Left colon (tissue), 2 donors: ENCODE measurements at places on chromosomes 13 and 19. TPM values are rescaled to one million over a fixed set of nuclear protein-coding genes. Genes with fewer than 3 reads are reported as not detected.

Gene NCR1
- not detected for total RNA-seq

Gene GAPDHS
- not detected for total RNA-seq

Gene UGGT2
- total RNA-seq: 17.2 TPM

Gene BAX
- total RNA-seq: 128 TPM

Gene MUC16
- under 0.01 TPM for total RNA-seq

Gene ZBTB7A
- total RNA-seq: 110 TPM

Gene GFY
- not detected for total RNA-seq

DNA sequence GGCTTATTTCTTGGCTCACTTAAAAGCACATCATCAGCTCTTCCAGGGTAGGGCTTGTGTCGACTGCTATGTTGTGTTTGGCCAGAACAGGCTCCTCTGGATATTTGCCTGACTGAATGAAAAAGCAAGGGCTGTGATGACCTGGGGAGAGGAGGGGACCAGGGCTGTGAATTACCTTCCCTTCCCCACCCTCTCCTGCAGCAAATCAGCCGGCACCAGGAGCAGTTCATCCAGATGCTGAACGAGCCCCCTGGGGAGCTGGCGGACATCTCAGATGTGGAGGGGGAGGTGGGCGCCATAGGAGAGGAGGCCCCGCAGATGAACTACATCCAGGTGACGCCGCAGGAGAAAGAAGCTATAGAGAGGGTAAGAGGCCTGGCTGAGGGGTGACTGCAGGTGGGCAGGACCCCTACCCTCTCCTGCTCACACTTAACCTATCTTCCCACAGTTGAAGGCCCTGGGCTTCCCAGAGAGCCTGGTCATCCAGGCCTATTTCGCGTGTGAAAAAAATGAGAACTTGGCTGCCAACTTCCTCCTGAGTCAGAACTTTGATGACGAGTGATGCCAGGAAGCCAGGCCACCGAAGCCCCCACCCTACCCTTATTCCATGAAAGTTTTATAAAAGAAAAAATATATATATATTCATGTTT is 4.4 kb downstream of the GADD45GIP1 start:
- DNase-seq: no peak

- no peak for DNase-seq
These were observed 18.4 kb downstream of the SPATA13 start for GRCh38 chr13:24178847-24179485.

DNA sequence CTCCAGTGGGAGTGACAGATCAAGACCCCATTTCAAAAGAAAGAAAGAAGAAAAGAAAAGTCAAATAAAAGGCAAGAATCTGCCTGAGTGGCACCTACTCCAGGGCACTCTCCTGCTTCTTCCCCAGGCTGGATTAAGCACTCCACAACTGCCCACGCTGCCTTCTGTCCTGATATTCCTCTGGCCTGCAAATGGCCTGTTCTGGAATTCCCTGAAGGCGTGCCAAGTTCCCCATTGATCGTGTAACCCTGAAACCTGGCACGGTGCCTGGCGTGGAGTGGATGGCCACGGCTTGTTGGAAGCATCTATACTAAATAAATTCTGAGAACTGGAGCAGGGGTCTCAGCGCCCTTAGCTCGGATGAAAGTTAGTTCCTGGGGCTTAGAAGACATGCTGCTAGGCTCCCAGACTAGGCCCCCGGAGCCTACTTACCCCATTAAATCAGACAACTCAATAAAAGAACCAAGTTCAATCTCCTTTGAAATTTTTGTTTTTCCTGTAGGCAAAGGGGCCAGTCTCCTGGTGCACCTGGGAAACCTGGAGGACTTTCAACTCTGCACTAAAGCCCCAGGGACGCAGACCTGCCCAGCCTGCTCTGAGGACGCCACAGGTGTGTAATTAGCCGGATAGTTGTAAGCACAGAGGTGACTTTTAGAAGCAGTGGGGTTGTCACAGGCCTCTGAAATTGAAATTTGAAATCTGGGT is 21.9 kb downstream of the ANKRD27 start:
- DNase-seq: peak; percentile 75

DNA sequence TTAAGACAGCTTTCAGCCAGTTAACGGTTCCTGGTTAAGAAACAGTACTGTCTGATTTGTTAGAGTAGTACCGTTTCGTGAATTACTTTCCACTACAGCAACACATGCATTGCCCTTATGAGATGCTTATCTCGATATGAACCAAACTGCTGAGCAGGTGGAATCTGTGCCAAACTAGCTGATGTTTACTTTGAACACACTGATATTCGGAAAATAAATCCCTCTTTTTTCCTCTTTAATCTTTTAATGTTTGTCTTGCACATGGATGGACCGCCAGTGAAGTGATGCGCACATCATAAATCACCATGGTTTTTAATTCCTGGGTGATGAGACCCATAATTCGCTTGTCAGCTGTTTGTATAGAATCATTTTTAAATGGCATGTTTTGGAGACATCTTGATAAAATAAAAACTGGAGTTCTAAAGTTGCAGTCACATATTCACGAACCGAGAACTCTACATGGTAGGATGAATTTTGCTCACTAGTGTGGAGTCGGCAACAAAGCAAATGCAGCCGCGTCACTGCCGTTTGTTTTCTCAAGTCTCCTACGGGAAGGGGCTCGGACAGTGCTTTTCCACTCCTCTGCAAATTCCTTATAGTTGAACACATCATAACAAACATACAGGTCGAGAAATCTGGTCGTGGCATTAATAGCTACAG is 1.1 kb downstream of the GJA3 start:
- no peak for DNase-seq

DNA sequence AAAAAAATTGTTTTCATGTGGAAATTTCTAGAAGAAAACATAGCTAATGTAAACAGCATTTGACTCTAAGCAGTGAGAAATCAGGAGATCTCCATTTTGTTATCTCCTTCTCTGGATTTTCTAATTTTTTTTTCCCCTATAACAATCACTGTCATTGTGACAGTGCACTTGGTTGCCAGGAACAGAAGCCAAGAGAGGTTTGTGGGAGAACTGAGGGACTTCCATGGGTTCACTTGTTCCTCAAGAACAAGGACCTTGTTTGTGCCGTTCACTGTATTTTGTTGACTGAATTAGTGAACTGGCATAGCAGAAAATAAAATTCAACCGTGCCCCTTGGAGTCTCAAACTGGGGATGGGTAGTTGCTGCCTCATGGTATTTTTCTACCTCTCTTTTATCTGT is 17.1 kb downstream of the SHISA7 start:
- no peak for DNase-seq

DNA sequence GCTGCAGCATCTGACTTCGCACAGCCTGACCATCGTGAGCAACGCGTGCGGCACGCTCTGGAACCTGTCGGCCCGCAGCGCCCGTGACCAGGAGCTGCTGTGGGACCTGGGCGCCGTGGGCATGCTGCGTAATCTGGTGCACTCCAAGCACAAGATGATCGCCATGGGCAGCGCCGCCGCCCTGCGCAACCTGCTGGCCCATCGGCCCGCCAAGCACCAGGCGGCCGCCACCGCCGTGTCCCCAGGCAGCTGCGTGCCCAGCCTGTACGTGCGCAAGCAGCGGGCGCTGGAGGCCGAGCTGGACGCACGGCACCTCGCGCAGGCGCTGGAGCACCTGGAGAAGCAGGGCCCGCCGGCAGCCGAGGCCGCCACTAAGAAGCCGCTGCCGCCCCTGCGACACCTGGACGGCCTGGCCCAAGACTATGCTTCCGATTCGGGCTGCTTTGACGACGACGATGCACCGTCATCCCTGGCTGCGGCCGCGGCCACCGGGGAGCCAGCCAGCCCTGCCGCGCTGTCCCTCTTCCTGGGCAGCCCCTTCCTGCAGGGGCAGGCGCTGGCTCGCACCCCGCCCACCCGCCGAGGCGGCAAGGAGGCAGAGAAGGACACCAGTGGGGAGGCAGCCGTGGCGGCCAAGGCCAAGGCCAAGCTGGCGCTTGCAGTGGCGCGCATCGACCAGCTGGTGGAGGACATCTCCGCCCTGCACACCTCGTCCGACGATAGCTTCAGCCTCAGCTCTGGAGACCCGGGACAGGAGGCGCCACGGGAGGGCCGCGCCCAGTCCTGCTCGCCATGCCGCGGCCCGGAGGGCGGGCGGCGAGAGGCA is 13.6 kb downstream of the C19orf25 start:
- peak; percentile 35 for DNase-seq

- no peak for DNase-seq
These were observed 44.4 kb downstream of the COMP start for GRCh38 chr19:18746401-18747325.

- no peak for DNase-seq
These were observed 2.8 kb downstream of the SWSAP1 start for GRCh38 chr19:11377237-11377636.

DNA sequence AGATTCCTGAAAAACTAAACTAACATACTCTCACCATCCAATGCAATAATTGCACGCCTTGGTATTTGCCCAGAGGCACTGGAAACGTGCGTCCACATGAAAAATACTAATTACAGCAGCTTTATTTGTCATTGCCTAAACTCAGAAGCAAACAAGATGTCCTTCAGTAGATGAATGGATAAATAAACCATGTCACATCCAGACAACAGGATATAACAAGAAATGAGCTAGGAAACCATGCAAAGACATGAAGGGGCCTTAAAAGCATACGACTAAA is 25.0 kb downstream of the ELL start:
- DNase-seq: no peak

DNA sequence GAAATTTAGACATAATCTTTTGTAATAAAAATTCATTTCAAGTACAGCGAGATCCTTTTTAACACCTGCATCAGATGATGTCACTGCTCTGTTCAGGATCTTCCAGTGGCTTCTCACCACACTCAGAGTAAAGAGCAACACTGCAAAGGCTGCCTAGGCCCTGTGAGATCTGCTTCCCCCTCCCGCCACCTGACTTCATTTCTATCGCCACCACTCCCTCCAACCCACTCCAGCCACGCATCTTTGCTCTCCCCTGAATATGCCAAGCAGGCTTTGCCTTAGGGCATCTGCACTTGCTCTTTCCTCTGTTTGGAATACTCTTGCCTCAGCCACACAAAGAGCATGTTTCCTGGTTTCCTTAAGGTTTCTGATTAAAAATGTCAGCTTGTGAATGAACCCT is 58.3 kb downstream of the MBNL2 start:
- DNase-seq: no peak

- DNase-seq: no peak
These were observed 17.0 kb downstream of the RBM26 start for GRCh38 chr13:79389026-79389425.

GRCh38 chr19:5628919-5629481 is 6.1 kb downstream of the SAFB start:
- DNase-seq: no peak

DNA sequence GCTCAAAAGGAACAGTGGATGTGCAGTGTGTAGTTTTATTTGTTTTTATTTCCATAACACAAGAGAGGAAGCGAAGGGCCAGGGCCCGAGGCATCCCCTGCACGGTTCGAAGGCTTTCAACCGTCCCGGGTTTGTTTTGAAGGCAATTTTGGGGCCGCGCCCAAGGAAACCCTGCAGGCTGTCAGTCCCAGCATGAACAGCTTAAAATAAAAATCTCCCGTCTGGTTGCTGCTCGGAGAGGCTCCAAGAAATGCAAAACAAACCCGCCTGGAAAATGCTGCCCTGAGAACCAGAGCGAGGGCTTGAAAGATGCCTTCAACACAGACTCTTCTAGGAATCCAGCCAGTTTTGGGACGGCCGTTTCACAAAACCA is 16.0 kb downstream of the LSM4 start:
- no peak for DNase-seq

- DNase-seq: peak; percentile 47
These were observed 1.9 kb downstream of the BBC3 start for GRCh38 chr19:47228937-47229675.

GRCh38 chr19:48351341-48351752 is 12.4 kb downstream of the TMEM143 start:
- peak; percentile 85 for DNase-seq

- DNase-seq: no peak
These were observed 31.9 kb downstream of the ANKRD10 start for GRCh38 chr13:110882972-110883371.

DNA sequence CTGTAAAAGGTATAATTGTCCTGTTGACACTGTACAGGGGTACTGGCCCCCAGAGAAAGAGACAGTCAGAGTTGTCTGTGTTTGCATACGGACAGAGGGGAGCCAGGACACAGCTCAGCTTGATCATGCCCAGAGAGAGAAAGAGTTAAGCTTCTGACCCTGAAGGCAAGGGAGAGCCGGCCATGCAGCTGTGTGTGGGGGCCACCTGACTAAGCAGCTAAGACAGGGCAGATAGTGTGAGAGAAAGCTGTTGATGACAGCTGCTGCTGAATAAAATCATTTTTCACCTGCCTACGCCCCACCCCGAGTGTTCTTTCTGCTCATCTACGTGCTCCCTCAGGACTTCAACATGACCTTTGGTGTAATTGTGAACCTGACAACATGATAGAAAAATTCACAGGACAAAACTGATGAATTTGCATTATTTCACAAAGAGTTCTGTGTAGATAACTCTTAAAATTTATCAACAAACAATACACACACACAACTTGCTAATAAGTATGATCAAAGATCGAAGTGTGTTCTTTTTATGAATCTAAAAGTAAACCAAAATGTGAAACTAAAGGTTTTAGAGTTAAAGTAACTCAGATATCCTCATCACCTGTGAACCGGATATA is 1294.3 kb upstream of the ATXN8OS start:
- DNase-seq: no peak

DNA sequence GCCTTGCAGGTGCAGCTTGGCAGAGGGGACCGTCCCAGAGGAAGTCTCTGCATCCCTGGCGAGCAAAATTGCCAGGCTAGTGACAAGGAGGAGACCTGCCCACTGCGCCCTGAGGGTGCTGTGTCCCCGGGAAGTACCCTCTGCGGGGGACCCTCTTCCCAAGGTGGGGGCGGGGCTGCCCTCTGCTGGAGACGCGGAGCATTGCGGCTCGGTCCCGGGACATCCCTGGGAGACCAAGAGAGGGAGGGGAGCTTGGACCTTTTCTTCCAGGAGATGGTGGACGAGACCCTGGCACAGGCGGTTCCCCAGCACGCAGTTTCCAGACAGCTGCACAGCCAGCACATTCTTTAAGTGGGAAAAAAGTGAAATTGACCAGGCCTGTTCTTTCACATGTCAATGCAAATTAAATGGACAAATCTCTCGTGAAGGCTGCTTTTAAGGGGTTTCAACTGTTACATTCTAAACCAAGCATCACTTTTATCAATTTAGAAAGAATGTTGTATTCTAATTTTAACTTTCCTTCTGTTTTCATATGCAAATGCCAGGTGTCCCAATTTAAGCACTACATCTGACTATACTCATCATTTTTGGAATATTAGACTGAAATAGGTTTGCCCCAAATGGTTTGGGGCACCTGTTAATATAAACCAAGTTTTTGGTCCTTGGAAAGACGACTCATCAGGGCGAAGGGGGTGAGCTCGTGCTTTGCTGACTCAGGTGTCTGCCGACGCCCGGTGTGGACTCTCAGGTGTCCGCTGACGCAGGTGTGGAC is 60.7 kb downstream of the MCF2L start:
- DNase-seq: peak; percentile 50
